Naive thymus-derived CD8-positive, alpha-beta T cell (primary cell): ENCODE measurements at places on chromosomes 6 and 20. TPM values are rescaled to one million over a fixed set of nuclear protein-coding genes. Genes with fewer than 3 reads are reported as not detected.

The BPIFB4 gene
- total RNA-seq: not detected

GRCh38 chr6:145705561-145705960 is 29.8 kb downstream of the EPM2A start:
- no peak for DNase-seq

GRCh38 chr6:147973806-147974205 is 368.8 kb upstream of the SASH1 start:
- DNase-seq: no peak

- DNase-seq: no peak
Measured at GRCh38 chr6:22248513-22249308, 48.1 kb downstream of the PRL start.

The BEND3 gene
- total RNA-seq: 1.9 TPM

DNA sequence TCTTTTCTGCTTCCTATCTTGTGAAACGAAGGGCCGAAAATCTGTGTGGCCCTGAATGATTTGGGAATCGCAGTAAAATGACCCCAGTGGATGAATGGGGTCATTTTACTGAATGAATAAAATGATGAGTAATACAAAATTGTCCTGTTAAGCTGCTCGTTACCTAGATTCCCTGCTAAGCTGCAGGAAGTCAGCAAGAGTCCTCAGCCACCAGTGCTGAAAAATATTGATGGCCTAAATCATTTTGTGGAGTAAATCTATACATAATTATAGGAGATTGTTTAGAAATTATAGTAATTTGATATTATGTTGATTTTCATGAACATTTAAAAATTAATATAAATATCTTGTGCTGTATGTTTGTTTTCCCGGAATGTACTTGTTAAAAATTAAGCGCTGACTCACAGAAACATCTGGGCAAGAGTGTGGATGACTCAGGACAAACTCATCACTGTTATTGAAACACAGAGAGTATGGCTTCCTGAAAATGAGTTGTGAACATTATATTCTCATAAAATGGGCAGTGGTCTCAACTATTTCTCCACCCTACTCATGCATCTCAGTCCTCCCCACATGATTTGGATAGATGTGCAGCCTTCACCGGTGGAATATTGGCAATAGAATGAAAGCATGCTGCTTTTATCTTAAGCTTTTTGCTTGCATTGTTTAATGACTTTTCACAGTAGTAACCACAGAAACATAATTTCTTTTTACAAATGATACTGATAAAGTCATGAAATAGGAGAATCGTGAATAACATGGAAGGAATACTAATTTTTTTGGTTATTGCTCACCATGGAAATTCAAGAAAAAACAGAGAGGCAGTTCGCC is 36.2 kb upstream of the RGS17 start:
- no peak for DNase-seq

The SH3BGRL2 gene
- 23.4 TPM for total RNA-seq

DNA sequence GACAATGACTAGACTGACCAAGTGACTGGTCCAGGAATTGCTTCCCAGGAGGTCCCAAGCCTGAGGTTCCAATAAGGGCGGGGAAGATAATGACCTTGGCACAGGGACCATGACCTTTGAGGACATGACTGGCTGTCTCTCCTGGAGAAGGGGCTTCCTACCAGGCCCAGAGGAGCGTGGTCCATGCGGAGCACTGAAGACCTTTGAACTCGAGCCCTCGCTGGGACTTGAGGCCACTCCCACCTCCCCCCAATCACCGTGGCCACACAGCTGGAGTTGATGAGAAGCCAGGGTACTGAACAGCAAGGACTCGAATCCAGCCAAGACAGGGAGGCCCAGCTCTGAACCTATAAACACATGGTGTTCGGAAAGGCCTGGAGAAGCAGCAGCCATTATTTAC is 677.0 kb downstream of the PRKN start:
- no peak for DNase-seq

DNA sequence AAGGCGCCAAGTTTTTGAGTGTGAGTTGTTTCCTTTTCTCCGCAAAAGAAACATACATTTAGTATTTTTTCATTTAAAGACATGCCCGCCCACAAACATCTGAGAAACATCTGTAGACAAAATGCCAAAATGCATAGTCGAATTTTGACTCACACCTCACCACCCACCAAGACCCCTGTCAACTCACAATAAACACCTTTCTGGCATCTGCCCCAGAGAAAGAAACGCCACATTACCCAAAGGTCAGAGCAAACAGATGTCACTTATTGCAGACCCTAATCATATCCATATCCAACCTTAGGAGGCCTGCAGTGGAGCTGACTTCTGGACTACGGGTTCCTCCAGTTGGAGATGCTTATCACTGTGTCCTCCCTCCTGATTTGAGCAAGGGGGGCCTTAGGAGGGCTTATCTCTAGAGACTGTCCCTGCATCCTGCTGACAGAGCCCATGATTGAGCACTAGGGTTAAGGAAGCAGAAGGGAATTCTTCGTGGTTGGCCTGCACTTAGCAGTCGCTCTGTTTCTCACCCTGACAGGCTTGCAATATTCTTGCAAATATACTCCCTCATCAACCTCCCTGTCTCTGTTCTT is 90.5 kb upstream of the TBX18 start:
- DNase-seq: no peak

- no peak for DNase-seq
Measured at GRCh38 chr6:108676555-108676954, 115.8 kb downstream of the FOXO3 start.

DNA sequence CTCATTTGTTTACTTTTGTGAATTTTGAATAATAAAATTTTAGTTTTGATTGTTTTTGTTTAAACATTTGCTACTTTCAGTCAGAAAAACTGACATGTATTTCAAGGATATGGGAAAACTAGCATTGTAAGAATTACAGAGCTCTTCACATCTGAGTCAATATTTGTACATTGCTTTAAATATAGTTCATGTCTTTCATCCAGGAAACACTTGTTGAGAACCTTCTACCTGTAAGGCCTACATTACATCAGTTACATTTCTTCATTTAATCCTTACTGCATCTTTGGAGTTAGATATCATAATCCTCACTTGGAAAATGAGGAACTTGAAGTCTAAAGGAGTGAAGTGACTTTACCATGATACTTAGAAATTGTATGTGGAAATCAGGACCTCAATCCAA is 242.9 kb downstream of the KCNQ5 start:
- no peak for DNase-seq

DNA sequence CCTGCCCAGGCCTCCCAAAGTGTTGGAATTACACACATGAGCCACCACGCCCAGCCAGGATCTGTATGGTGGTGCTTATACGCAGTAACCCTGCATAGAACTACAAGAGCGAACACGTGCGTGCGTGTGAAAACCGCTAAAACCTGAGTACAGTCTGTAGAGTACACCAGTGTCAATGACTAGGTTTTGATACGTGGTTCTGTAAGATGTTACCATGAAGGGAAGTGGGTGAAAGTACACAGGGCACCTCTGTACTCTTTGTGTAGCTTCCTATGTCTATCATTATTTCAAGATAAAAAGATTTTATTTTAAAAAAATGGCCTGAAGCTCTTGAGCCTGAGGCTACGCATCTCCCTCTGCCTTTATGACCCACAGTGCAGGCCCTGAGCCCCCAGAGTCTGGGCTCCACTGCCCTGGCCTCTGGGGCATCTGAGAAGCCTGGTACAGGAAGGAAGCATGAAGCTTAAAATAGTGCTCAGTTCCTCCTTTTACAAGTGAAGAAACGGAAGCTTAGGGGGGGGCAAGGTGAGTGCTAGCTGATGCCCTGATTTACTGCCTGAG is 21.6 kb downstream of the LY86 start:
- peak; percentile 84 for DNase-seq

The EMILIN3 gene
- total RNA-seq: not detected
